Renal pelvis (tissue), 12 donors: ENCODE measurements at places on chromosomes 4 and X. TPM values are rescaled to one million over a fixed set of nuclear protein-coding genes. Genes with fewer than 3 reads are reported as not detected.

Gene KLHL4
- polyA plus RNA-seq = 5.5 TPM

Gene ADAD1
- polyA plus RNA-seq = not detected

Gene UGT2B11
- 0.30 TPM for polyA plus RNA-seq

Gene SLC9B1
- polyA plus RNA-seq = 3.5 TPM

Gene CBLL2
- polyA plus RNA-seq = not detected

Gene PARM1
- 52.3 TPM for polyA plus RNA-seq

Gene SPATA4
- polyA plus RNA-seq = 1.4 TPM

Gene SFRP2
- 14.7 TPM for polyA plus RNA-seq

DNA sequence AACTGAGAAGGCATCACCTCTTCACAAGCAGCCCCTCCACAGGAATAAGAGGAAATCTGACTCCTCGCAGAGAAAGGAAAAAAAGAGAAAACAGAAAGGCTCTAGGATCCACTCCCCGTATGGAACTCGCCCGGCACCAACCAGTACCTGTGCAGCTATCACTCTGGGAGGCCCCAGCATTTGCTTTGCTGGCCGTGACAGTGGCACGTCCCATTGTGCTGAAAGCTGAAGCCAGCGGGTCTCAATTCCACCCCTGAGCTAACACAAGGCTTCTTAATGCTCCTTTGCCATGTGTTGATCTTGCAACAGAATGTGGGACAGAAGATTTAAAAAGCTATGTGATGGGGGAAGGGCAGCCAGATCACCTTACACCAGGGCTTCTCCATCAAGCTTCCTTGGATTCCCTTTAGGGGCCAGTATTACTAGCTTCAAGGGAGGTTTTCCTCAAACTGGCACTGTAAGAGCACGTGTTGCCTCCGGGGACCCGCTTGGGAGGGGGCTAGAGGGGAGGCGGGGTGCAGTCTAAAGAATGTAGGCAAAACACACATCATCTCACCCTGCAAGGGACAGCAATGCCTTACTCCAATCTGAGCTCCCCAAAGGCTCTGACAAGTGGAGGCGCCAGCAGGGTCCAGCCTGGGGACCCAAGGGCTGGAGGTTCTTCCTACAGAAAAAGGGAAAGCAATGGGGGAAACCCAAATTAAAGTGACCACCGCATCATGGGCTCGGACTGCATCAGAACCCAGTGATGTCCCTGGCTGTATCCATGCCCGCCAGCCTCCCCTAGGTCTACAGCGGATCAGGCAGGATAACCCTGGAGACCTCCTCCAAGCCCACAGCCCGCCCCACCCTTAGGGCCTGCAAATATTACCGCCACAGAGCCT, 1.2 kb downstream of the USP46 start:
- DNase-seq = peak; percentile 78

GRCh38 chrX:14389682-14390081, 139.7 kb upstream of the GLRA2 start:
- DNase-seq = no peak

GRCh38 chr4:23234018-23234417, 541.3 kb downstream of the GBA3 start:
- no peak for DNase-seq

- DNase-seq = peak; percentile 42
Observed at GRCh38 chr4:56821381-56822243, at the start of gene SPINK2. TSS of gene SPINK2 (minus strand) at chr4:56821701. CDS start at chr4:56821662, 39 bp downstream.

DNA sequence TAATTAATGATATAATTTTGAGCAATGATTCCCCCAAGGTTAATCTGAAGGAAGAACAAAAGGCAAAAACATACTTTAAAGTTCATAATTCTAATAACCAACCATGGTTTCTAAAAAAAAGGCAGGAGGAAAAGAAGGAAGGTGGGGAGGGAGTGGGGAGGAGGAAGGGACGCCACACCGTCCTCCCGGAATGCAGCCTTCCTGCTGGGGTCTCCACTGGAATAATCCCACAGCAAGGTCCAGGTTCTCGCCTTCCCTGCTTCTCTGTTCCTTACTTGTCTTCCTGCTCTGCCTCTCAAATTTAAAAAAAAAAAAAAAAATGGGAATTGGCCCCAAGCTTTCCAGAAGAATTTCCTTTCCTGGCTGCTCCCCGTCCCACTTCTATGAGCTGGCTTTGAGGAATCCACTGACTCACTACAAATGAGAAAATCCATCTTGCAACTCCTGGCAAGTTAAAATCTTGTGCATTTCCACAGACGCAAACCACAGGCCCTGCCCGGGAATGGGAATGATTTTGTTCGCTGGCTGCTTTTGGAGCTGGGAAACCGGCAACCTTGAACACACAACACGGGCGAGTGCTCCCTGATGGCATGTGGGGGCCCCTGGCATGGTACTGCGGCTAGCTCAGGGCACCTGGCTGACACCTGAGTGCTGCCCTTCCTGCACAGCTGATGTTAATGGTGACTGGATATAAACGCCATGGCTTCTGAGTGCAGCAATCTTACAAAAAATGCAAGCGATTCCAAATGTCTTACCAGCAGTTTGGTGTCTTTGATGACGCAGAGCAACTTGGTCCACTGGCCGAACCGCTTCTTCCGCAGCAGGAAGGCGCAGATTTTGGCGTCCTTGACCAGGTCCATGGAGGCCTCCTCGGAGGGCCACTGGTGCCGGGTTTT, 97.0 kb downstream of the AFAP1 start:
- DNase-seq = no peak

DNA sequence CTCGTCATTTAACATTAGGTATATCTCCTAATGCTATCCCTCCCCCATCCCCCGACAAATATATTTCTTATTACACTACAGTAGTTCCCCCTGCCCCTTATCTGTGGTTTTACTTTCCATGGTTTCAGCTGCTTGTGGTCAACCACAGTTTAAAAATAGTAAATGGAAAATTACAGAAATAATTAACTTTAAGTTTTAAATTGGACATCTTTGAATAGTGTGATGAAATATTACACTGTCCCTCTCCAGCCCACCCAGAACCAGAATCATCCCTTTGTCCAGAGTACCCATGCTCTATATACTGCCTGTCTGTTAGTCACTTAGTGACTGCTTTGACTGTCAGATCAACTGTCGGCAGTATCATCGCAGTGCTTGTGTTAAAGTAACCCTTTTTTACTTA, 47.4 kb upstream of the VEGFC start:
- no peak for DNase-seq

- no peak for DNase-seq
Observed at GRCh38 chr4:90445380-90445779, 318.2 kb downstream of the CCSER1 start.

DNA sequence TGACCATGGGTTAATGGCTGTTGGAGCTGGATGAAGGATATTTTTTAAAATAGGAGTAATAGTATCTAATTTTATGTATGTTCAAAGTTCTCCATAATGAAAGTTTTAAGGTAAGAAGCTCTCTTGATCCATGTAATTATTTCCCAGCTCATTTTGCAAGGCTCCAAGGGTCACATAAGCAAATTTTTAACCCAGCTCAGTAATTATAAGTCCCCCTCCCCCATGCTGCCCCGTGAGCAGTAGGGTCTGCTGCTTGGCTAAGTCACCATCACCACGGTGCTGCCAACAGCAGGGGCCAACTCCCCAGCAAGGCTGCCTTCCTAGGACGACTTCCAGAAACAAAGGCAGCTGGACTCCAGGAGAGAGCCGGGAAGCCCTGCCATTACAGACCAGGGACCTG, 340.0 kb downstream of the FBXW7 start:
- DNase-seq = peak; percentile 21

DNA sequence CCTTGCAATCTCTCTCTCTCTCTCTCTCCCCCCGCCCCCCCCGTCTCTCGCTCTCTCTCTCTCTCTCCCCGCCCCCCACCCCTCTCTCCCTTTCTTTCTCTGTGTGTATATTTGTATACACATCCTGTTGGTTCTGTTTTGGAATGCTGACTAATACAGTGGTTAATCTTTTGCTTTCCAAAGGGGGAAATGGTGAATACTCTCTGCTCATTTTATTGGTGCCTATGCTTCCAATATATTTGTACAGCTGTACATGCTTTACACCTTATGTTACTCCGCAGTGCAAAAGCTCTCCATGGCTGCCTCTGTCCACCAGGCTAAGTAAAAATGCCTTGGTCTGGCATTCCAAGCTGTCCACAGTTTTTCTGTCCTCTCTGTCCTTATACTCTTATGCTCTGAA, 158.8 kb downstream of the RBMX2 start:
- no peak for DNase-seq

DNA sequence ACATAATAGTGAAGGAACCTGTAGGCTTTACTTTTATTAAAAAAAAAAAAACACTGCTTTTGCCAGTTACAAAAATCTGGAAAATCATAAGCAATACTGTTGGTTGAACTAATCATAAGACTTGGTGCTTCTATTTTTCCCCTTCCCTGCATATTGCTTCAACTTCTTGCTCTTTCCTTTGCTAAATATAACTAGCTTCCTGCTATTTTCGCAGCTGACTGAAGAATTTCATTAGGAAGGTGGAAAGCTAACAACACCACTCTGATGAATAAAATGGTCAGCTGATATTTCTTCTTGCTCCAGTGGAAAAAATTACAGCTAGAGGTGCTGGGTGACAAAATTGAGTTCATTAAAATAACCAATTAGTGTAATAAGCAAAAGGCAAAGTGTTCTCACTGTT, 39.3 kb downstream of the MEPE start:
- no peak for DNase-seq

GRCh38 chr4:181078196-181078595, 1165.0 kb upstream of the TENM3 start:
- no peak for DNase-seq

DNA sequence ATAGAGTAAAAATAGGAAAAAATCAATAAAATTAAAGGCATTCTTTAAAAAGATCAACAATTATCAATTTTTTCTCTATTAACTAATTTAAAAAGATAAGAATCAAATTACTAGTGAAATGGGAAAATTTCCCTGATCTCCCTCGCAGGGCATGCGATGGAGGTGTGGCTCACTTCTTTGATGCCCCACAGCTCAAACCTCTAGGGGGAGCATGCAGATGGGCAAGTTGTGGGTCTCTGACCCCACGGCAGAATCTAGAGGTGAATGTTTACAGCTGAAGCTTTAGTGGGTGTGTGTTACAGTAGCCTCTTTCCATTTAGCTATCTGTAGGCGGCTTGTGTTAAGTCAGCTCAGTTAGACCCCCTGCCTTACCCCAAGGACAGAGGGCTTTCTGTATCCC, 1348.8 kb downstream of the PCDH18 start:
- DNase-seq = no peak

DNA sequence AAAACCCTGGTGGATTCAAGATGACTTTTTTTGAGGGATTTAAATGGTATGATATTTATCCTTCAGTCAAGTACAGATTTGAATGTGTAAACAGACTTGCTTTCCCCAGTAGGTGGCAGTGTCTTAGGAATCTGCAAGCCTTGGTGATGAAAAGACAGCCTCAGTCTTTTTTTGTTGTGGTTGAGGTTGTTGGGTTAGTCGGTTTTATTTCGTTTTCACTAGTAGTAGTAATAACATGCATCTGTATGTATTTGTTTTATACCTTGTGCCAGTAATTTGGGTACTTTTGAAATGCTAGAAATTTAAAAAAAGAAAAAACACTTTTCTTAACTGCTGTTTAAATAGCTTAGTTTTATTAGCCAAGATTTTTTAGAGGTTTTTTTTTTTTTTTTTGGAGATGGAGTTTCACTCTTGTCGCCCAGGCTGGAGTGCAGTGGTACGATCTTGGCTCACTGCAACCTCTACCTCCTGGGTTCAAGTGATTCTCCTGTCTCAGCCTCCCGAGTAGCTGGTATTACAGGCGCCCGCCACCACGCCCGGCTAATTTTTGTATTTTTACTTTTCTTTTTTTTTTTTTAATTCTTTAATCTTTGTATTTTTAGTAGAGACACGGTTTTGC, 39.2 kb downstream of the COPS4 start:
- peak; percentile 50 for DNase-seq

- no peak for DNase-seq
Observed at GRCh38 chrX:46722742-46723568, 36.0 kb downstream of the SLC9A7 start.

- no peak for DNase-seq
Observed at GRCh38 chr4:1557221-1557597, 126.9 kb downstream of the FAM53A start.

DNA sequence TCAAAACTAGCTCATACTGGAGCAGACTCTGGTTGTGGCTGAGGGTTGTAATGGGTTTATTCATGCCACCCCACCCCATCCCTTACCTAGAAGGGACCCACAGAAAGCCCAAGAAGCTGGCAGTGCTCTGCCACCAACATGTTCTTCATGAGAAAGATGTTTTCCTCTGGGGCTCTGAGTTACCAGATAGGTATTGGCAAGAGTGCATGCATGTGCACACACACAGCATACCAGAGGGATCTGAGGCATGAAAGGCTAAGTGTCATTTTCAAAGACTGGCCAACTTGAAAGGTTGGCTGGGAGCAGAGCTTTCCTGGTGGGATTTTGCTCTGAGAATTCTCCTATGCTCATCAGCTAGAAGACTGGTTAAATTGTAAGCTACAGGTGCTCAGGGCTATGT, 65.2 kb downstream of the PHOX2B start:
- no peak for DNase-seq

DNA sequence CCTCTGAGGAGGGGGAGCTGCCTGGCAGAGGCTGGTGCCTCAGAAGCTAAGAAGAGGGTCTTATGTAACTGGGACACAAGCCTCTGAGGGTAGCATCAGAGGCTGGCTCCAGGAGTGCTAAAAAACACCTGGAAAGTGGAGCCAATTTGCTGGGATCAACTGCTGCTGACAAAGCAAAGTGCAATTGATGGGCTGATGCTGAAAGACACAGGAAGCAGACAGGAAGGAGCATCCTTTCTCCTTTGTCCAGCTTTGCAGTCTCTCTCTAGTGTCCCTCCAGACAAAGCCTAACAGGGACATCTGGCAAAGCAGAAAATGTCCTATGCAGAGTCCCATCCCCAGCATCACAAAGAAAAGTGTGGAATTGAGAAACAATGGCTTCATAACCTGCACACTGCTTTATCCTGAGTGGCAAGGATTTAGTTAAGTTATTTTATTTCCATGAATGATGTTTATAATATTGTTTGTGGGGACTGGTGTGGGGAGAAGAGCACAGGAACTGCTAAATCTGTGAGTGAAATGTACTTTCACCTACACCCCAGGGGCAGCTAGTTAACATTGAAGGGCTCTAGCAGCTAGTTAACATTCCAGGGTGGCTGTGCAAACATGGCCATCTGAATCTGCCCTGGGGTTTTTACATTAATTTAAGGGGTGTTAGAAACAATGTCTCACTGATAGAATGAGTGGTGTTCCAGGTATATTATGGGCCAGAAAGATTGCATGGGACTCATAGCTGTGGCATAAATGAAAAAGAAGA, 25.6 kb upstream of the MBTPS2 start:
- DNase-seq = no peak

DNA sequence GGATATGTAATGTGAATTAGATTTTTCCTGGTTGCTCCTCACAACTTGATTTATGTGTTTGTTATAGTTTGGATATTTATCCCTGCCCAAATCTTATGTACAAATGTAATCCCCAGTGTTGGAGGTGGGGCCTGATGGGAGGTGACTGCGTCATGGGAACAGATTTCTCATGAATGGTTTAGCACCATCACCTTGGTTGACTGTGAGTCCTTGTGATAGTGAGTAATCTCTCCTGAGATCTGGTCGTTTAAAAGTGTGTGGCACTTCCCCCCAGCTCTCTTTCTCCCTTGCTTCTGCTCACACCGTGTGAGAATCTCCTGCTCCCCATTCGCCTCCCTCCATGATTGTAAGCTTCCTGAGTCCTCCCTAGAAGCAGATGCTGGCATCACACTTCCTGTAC, 2.2 kb downstream of the MID2 start:
- no peak for DNase-seq

GRCh38 chr4:88823058-88823919, 125.7 kb upstream of the NAP1L5 start:
- peak; percentile 96 for DNase-seq
